ENCODE measurements at places on chromosomes 6 and 20. TPM values are rescaled to one million over a fixed set of nuclear protein-coding genes. Genes with fewer than 3 reads are reported as not detected.

Gene IL17A
- total RNA-seq: not detected

Gene SPATS1
- not detected for total RNA-seq

Gene CD93
- total RNA-seq: 82.9 TPM

Gene CNR1
- 23.4 TPM for total RNA-seq

Gene PPP1R16B
- total RNA-seq: 6.2 TPM

Gene SLC12A5
- not detected for total RNA-seq

Gene ZBTB46
- total RNA-seq: 45.2 TPM

Gene GCLC
- 114 TPM for total RNA-seq
